Urinary bladder (tissue), 4 donors: ENCODE measurements at places on chromosomes 2 and 18. TPM values are rescaled to one million over a fixed set of nuclear protein-coding genes. Genes with fewer than 3 reads are reported as not detected.

DNA sequence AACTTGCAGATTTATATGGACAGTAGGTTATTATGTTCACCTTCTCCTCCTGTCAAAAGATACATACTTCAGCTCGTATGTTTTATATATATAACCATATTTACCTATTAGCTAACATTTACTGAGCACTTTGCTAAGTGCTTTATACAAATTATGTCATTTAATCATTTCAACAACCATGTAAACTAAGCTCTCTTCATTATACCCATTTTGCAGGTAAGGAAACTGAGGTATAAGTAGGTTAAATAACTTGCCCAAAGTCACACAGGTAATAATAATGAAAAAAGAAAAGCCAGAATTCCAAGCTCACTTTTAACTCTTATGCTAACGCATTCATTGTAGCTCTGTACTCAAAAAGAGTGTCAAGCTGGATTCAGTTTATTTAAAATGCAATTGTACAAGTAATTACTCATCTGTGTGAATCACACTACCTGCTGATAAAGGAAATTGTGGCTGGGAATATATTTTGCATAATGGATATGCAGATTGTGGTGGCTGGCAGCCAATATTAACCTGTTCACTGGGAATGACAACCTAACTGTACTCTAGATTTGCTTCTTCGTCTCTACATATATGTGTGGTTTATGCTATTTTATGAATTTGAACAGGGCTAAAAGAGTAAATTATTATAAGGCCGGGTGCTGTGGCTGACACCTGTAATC, 20.6 kb downstream of the SLC16A14 start:
- no peak for DNase-seq

DNA sequence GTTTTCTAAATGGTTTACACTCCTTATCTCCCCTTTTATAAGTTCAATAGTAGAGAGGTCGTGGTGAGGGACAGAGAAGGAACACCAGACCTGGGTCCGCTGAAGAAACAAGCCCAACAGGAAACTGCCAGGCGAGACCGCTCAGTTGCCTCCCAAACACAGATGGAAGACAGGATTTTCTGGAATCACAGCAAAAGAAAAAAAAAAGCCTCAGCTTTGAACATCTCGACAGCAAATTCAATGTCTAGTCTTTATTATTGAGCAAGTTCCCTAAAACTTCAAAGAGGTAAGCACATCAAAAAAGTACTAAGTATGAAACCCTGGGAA, 33.5 kb upstream of the GNAL start:
- DNase-seq = no peak

DNA sequence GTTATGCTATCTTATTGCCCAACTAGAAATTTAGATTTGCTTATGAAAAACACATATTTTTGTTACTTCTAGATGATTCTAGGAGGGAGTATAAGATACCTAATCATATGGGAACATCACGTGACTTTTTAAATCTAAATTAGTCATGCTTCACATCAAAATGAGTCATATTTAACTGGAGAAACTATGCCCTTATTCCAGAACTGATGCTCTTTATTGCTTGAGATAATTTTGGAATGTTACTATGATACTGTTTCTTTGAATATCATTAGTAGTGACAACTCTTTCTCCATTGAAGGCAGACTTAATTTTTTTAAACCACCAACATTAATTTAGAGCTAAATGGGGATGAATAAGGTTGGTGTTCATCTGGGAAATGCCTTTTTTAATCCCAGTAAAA, 19.9 kb upstream of the ELAC1 start:
- DNase-seq = no peak

- no peak for DNase-seq
Measured at GRCh38 chr2:200127848-200128247, 172.5 kb downstream of the MAIP1 start.

GRCh38 chr18:62281684-62282083, 43.4 kb upstream of the TNFRSF11A start:
- no peak for DNase-seq

SERPINB4 gene
- not detected for polyA plus RNA-seq

DNA sequence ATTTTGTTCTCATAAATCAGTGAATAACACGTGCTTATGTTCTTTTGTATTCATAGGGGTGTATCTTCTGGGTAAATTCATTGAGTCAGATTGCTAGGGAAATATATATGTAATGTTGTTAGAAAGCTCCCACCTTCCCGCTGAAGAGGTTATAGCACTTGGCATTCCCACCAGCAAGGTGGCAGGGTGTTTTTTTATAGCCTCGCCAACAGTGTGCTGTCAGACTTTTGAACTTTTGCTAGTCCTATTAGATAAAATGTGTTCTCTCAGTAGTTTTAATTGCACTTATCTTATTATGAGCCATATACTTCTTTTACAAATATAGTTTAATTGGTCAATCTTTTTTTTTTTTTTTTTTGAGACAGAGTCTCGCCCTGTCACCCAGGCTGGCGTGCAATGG, 31.0 kb downstream of the MRPS9 start:
- no peak for DNase-seq

REG1B gene
- polyA plus RNA-seq = 1.7 TPM

GRCh38 chr18:23932385-23933067, 82.0 kb upstream of the TTC39C start:
- no peak for DNase-seq

DNA sequence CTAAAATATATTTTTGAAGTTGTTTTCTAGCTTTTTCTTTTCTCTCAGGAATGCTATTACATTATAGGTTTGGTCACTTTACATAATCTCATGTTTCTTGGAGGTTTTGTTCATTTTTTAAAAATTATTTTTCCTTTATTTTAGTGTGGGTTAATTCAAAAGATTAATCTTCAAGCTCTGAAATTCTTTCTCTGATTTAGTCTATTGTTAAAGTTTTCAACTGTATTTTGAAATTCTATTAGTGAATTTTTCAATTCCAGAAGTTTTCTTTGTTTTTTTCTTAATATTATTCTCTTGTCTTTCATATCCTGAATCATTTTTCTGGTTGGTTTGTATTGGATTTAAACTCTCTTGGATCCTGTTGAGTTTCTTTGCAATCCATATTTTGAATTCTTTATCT, 80.4 kb downstream of the MSTN start:
- DNase-seq = no peak

- DNase-seq = no peak
Measured at GRCh38 chr2:152278526-152278925, 56.4 kb upstream of the FMNL2 start.

DNA sequence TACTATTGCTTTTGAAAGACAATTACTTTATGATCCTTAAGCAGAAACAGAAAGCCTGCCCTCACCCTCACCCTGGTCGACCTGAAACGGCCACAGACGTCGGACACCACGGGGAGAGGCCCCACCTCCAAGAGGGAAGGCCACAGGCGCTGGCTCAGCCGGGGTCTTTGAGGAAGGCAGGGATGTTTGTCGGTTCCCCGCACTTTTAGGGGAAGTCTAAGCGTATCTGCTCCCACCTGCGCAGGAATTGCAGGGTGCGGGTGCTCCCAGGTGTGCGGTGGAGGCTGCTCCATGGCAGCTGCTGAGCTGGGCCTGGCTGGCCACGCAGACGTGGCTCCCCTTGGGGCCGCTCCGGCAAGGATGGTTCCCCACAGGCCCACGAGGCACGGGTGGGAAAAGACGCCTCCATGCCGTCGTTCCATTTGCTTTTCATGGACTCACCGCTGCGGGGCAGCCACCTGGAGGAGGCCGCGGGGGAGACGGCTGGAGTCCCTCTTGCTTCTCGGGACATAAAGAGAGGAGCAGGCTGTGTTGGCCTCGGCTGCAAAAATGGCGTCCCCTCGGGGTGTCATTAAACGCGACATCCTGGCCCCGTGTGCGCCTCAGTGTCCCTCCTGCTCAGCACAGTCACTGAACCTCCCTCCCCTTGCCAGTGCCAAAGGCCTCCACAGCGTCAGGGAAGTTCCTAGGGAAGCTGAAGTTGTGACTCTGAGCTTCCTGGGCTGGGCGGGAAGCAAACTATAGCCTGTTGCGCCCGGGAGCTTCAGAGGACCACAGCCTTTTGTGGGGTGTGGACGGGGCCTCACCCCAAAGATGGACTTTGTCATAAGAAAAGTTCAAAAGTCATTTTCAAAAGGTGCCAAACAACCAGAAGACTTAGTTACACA, 63.4 kb downstream of the NFATC1 start:
- DNase-seq = no peak

SOX11 gene
- polyA plus RNA-seq = 0.01 TPM

MAP2 gene
- 2.7 TPM for polyA plus RNA-seq

HRH4 gene
- 0.05 TPM for polyA plus RNA-seq

DNA sequence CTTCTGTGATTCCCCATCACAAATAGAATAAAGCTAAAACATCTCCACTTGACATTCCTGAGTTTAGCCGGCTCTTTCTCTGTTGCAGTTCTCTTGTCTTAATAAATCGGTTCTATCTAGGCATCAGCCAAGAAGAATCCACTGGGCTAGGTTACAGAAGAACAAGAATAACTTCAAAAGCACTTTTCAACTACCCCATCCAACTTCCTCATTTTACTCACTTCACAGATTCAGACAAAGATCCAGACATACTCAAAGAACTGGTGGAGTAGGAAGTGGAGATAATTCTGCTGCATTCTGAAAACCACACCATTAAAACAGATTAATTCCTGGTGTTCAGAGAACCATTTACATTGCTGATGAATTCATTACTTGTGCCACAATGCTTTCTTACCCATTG, 9.6 kb upstream of the ALPK2 start:
- DNase-seq = no peak

ASTL gene
- 0.09 TPM for polyA plus RNA-seq

DNA sequence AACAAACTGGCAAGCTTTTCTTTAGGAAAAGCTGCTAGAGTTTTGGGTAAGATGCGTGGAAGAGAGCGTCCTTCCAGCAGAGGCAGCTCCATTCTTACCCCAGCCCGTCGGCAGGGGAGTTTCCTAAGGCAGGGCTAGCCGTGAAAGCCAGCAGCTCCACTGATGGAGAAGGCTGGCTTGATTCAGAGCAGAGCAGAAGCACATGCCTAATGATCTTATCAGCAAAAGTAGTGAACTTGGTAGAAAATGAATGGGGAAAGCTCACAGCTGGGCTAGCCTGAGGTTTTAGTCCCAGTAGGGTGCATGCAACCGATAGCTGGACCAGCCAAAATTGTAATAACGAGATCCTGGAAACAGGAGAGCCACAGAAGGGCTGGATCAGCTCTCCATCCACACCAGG, 20.8 kb downstream of the LAMA1 start:
- no peak for DNase-seq

TFCP2L1 gene
- polyA plus RNA-seq = 0.41 TPM
